ENCODE measurements at places on chromosomes 6 and 20. TPM values are rescaled to one million over a fixed set of nuclear protein-coding genes. Genes with fewer than 3 reads are reported as not detected.

ERVFRD-1 gene
- total RNA-seq = not detected

RBBP9 gene
- 21.4 TPM for total RNA-seq

FILIP1 gene
- total RNA-seq = not detected

MYMX gene
- total RNA-seq = not detected

ANGPT4 gene
- not detected for total RNA-seq

KIF6 gene
- 0.14 TPM for total RNA-seq

EYA2 gene
- total RNA-seq = not detected

OVOL2 gene
- total RNA-seq = 8.9 TPM

CGA gene
- total RNA-seq = not detected

LY6G6F gene
- total RNA-seq = not detected

HLA-A gene
- total RNA-seq = 230 TPM

UBD gene
- total RNA-seq = not detected

COL19A1 gene
- total RNA-seq = not detected

C20orf144 gene
- 0.07 TPM for total RNA-seq

EYS gene
- 0.07 TPM for total RNA-seq

- DNase-seq = no peak
Observed at GRCh38 chr6:125469915-125470314, 168.1 kb upstream of the HDDC2 start.

DNA sequence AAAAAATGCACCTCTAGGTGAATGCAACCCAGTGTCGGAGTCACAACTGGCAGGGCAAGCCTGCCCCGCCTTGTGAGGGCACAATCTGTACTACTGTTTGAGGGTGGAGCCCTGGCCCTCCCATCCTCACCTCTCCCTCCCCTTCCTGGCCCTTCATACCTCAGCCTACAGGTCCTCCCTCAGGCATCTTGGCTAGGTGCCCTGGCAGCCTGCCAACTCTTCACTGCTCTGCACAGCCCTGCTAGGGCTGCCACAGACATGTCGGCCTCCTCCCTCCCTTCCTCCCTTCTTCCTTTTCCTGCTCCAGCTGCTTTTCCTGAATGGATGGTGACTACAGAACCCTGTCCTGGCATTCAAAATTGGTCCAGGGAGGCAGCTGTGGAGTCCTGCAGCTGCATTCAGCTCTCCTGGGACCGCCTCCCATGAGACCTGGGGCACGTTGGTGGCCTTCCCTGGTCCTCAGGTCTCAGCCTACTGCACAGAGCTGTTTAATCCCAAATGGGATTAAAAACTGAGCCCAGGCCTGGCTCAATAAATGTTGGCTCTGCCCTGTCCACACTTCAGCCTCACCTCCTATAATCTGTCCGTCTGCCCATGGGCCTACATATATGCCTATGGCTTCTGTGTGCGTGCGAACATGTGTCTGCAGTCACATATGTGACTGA, 52.7 kb downstream of the CDH22 start:
- DNase-seq = peak; percentile 92

- no peak for DNase-seq
Observed at GRCh38 chr20:47878601-47879027, 93.3 kb upstream of the SULF2 start.

GRCh38 chr6:131212913-131213312, 77.6 kb downstream of the AKAP7 start:
- DNase-seq = no peak

- no peak for DNase-seq
Observed at GRCh38 chr6:34633785-34634184, 62.8 kb downstream of the ILRUN start.

DNA sequence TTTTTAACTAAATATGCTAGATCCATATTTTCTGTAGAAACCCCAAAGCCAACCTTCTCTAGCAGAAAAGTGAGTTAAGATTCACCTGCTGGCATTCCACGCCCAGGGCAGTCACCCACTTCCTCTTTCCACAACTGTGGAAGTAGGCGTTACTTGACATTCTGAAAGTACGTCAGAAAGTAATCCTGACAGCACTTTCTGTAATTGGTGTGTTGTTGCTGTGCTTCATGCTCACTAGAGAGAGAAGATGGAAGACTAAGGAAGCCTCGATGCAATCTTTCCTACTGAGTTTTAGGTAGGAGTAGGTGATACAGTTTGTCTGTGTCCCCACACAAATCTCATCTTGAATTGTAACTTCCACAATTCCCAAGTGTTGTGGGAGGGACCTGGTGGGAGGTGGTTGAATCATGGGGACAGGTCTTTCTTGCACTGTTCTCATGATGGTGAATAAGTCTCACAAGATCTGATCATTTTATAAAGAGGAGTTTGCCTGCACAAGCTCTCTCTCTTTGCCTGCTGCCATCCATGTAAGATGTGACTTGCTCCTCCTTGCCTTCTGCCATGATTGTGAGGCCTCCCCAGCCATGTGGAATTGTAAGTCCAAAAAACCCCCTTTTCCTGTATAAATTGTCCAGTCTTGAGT, 101.1 kb downstream of the MAP3K7 start:
- no peak for DNase-seq

DNA sequence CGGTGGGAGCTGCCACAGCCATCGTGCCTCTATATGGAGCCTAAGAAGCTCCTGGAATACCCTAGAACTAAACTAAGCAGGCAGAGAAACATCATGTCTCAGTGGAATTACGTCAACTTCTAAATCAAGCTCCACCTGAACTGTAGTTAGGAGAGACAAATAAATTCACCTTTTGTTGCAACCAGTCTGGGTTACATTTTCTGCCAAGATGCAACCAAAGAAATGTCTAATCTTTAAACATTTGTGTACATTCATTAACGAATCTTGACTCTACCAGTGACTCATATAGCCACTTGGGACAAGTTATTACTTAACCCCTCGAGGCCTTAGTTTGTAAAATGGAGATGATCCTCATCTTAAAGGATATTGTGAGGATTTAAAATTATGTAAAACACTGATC, 8.9 kb downstream of the PTPRK start:
- DNase-seq = peak; percentile 87

DNA sequence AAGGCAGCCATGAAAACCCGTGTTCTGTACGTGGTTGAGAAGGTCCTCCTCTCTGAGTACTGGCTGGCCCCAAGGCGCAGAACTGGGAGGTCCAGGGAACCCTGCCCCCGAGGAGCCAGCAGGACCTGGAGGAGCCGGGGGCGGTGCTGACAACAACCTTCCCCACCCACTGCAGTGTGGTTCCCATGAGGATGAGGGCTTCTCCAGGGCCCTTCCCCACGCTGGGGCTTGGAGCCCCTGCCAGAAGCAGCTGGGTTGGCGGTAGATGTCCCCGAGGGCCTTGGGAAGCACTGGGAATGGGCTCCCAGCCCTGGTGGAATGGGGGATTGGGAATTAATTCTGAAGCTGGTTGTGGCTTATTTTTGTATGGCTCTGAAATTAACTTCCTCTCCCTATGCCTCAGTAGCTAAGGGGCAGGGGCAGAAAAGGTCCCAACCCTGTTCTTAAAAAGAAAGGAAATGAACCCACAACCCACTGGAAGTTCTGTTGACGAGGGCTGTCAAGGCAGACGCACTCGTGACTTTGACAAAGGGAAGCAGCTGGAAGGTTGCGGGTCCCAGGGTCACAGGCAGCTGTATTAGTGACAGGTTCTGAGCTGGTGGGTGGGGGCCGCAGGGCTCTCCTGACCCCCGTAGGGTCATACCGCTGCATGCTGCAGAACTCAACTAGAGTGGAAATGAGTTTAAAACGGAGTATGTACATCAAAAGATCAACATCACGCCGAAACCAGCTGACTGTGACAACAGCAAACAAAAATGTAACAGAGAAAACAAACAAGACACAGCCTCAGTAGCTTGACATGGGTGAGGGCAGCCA, 13.9 kb upstream of the HELZ2 start:
- no peak for DNase-seq

- DNase-seq = peak; percentile 76
Observed at GRCh38 chr6:151958332-151958731, 150.8 kb downstream of the ESR1 start.

- DNase-seq = no peak
Observed at GRCh38 chr6:169994739-169995138, 243.3 kb downstream of the ERMARD start.

- no peak for DNase-seq
Observed at GRCh38 chr20:61357119-61357518, 105.1 kb downstream of the CDH4 start.

- peak; percentile 2 for DNase-seq
Observed at GRCh38 chr6:23213193-23213592, 643.8 kb downstream of the HDGFL1 start.

GRCh38 chr6:81748994-81749393, 3.5 kb downstream of the TENT5A start:
- DNase-seq = no peak

- no peak for DNase-seq
Observed at GRCh38 chr6:144481527-144481926, 196.4 kb downstream of the UTRN start.

GRCh38 chr6:138988469-138988834, 399 bp upstream of the REPS1 start:
- no peak for DNase-seq

- peak; percentile 64 for DNase-seq
Observed at GRCh38 chr6:72522735-72523141, 99.1 kb upstream of the KCNQ5 start.

GRCh38 chr6:34249469-34250261, 859 bp upstream of the SMIM29 start:
- no peak for DNase-seq

DNA sequence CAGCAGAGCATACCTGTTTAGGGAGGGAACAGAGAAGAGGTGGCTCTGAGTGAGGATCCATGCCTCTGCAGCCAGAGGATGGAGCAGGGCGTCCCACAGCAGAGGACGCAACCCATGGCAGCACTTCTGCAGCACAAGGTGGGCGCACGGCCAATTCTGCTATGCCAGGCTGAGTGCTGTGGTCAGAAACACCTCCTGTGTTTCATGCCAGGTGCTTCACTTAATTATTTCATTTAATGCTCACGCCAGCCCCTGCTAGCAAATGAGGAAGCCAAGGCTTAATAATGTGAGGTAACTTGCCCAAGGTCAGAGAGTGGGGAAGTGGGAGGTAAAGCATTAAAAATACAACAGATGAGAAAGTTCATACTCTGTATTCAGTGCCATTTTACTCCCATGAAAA, 68.5 kb upstream of the PTGIS start:
- no peak for DNase-seq

DNA sequence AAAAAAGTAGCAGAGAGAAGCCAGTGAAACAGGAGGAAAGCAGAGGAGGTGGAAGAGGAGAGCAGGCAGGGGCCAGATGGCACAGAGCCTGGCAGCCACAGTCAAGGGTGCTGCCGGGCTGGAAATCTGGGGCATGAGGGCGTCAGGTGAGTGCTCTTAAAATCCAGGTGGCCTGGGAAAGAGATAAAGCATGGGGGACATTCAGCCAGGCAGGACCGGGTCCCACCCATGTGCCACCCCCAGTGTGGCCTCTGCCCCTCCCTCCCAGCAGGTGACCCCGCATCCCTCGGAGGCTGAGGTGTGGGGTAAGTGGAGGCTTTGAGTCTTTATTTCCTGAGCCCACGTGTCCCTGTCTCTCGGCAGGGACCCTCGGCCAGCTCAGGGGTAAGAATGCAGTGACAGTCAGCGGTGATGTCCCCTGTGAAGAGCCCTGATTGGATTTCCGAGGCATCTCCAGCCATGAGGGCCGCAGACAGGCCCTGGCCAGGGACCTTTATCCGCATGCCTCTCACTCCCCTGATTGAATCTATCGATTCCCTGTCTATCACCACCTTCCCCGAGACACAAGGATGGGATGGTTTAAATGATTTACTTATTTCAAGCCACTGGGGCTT, 33.8 kb upstream of the SULF2 start:
- no peak for DNase-seq

DNA sequence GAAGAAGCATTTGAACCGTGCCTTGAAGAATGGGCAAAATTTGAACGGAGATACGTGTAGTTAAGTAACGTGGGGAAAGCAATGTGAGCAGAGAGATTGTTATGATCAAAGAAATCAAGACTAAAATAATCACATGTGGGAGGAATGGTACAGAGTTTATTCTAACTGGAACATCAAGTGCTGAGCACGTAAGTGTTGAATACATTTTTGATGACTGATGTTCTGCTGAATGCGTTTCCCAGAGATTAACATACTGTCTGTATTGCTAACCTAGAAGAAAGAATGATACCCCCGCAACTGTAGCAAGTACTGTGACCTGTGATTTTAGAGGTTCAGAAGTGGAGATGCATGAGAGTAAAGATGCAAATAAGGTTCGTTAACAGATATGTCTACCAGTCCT, 146.9 kb upstream of the EPHA7 start:
- DNase-seq = no peak

DNA sequence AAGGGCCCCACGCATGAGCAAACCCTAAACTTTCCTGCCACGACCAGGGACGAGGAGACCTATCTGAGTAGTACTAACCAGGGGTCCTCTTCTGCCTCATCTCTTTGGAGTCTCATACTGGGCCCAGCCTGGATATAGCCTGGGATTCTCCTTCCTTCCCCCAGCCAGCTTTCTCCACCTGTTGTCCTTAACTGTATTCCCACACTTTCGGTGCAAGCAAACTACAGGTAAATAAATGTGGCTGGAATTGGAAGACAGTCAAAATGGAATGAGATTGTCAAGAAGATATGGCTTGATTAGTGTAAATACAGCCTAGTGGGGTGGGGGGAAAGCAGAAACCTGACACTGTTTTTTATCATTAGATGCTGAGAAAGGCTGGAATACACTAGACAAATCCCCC, 23.5 kb upstream of the LY86 start:
- no peak for DNase-seq

DNA sequence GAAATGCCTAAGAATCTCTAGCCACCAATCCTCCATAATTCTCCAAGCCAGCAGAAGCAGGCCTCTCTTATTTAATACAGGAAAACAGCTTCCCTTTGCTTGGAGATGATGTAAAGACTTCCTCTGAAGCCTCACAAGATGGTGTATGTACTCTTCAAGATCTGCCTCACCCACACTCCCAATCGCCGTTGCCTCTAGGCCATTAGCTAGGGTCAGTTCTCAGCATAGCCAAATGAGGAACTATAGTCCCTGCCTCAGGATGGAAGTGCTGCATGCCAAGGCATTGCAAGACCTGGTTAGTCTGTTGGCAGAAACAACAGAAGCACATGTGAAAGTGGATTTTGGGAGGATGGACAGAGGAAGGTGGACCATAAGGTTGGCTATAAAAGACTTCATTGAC, 139.1 kb downstream of the SCML4 start:
- DNase-seq = no peak

DNA sequence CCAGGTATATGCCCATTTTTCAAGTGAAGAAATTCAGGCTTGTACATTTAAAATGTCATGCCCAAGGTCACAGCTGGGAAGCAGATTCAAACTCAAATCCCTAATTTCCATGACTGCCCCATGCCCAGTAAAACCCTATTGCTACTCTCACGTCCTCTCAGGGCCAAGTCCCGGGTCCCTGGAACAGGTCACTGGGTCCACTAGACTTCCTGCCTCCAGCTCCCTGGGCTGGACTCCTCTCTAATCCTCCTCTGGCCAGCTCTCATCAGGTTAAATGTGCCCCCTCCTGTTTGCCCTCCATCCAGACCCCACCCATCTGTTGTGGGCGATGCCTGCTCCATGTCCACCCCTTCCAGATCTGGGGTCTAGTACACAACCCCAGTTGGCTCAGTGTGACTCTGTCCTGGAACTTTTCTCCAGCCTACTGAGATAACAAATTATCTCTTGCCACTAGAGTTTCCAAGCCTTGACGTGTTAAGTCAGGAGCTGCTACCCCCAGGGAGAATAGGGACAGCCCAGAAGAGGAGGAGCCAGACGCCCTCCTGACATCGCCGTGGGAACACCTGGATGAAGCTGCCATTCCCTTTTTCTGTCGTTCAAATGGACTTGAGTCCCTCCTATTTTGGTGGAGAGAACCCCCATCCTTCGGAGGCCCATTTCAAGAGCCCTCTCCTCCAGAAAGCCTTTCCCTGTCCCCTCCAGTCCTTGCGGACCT, 3.7 kb upstream of the SPDEF start:
- DNase-seq = no peak

GRCh38 chr6:138529478-138529877, 30.2 kb upstream of the NHSL1 start:
- no peak for DNase-seq
